ENCODE measurements at places on chromosomes 5 and 9.

GRCh38 chr9:104934691-104935500, 6.9 kb upstream of the ABCA1 start:
- DNase-seq, result no peak

GRCh38 chr5:73387601-73388305, 60.8 kb downstream of the FOXD1 start:
- no peak for DNase-seq

- DNase-seq, result no peak
Observed at GRCh38 chr9:74901001-74901400, 13.3 kb upstream of the TRPM6 start.

DNA sequence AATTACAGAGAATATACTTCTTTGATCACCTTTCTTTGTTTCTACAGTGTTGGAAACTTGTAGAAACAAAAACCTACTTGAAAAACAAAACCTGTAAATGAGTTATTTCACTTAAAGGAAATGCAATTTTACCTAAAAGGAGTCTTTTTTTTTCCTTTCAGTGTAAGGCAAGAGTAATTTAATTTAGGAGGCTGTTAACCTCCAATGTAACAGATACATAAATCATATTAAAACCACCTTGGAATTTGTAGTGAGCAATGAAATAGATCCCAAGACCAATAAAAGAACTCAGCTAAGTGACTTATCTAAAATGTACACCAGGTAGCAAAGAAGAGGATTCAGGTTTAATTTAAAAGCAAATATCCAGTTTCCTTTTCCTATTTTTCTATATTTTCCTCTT, 524.8 kb downstream of the CSNK1G3 start:
- DNase-seq, result no peak

DNA sequence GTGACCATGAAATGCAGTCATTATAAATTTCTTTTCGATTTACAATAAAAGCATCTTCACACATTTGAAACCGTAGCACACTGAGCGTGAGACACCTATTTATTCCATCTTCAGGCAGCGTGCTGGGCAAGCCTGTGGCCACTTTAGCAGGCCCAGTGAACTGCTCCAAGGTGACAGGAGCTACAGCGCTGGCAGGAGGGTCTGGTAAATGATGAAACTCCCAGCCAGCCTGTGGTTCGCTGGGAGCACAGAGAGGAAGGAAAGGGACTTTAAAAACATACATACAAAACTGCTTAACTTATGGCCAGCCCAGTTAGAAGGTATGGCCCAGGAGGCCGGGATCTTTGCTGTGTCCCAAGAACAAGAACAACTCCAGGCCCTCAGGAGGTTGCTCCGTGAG, 5.1 kb downstream of the RAPGEF1 start:
- DNase-seq, result no peak

DNA sequence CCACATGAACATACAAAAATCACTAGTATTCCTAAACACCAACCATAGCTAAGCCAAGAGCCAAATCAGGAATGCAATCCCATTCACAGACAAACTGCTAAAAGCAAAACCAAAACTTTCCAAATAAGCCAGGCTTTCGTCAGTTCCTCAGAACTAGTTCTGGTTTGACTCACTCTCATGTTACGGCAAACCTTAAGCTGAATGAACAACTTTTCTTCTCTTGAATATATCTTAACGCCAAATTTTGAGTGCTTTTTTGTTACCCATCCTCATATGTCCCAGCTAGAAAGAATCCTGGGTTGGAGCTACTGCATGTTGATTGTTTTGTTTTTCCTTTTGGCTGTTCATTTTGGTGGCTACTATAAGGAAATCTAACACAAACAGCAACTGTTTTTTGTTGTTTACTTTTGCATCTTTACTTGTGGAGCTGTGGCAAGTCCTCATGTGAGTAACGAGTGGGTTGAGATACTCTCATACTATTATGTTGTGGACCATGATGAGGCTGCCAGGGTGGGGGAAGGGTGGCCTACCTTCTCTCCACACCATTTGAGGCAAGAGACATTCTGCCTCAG, at the start of gene PDCD1LG2:
TSS of gene PDCD1LG2 (plus strand) at position 172 of the 572 bp plus-strand sequence. CDS start 12,016 bp downstream, outside the sequence.
- no peak for DNase-seq

DNA sequence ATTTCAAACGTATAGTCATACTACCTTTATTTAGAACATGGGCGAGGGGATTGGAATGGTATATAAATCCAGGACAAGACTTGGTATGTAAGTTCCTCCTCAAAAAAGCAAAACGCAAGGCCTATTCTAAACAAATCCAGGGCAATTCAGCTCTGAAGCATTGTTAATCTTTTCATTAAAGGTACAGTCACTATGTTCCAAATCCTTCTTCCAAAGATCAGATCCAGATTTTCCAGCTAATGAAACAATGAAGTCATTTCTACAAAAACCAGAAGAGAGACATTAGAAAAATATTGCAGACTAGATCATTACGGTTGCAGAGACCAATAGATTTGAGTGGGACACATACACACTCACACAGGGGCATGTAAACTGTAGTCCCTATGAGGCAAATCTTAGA, 116.1 kb upstream of the BNC2 start:
- no peak for DNase-seq

DNA sequence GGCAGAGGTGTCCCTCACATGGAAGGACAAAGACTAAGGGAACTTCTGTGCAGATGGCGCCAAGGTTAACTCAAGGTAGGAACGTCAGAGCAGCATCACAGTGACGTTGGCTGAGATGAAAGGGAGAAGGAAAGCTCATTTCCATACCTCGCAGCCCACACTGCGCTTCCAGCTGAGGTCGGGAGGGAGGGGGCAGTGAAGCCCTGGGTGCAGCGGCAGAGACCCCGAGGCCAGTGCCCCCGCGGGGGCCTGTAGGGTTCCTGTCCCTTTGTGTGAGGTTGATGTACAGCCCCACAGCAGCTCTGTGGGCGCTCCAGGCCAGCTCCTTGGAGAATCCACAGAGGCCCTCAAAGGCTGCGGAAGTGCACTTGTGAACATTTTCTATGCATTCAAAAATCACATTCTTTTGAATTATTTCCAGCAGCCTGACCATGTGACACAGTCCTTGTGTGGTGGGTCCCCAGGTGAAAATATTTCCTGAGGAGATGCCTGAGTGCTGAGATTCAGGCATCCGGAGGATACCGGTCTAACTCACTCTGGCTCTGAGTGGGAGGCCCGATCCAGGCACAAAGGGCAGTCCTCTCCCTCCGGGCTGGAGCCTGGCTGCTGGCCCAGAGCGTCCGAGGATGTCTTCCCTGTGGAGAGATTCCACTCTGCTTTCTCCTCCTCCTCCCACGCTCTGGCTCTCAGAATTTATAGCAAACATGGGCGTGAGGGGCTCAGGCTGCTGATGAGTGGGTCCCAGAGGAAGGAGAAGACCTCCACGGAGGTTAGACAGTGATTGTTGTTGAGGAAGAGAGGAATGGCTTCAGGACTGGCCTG, 150.7 kb downstream of the ICE1 start:
- no peak for DNase-seq

- no peak for DNase-seq
Observed at GRCh38 chr5:147831465-147831864, at the start of gene SPINK1. Gene SPINK1, minus strand, starts transcription at chr5:147831671. Its CDS starts 94 bp downstream, at chr5:147831577.

DNA sequence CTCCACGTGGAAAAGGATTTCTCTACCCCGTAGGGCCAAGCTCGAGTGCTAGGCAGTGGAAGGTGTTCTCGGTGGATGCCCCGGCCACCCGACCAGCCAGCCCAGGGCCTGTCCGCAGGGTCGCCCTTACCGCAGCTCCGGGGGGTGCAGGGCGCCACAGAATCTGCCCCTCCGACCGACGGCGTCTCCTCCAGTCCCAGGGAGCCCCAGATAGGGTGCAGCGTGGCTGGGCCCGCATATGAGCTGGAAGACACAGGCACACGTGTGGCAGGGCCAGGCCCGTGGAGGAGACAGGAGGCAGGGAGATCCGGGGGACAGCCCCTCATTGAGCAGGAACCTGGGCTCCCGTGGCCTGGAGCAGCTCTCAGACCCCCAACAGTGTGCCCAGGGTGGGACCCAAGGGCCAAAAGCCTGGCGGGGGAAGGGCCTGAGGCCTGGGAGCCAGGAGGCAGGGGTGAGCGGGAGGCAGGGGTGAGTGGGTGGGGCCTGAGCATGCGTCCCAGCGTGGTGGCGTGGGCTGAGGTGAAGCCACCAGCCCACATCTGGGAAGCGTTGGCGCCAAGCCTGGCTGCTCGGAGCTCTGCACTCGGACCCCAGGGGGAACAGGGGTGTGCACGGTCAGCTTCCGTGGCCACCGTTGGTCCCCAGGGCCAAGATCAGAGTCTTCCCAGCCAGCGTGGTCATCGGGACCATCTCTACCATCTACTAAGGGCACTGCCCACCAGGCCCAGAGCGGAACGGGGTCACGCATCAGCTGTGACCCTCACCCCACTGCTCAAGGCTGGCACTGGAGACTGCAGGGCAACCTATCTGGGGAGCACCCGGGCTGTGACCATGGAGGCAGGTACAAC, 22.2 kb downstream of the CCDC187 start:
- no peak for DNase-seq

GRCh38 chr9:135562235-135562745, 734 bp downstream of the PAEP start:
- no peak for DNase-seq

GRCh38 chr5:87649455-87649854, 236.7 kb upstream of the CCNH start:
- DNase-seq, result no peak

DNA sequence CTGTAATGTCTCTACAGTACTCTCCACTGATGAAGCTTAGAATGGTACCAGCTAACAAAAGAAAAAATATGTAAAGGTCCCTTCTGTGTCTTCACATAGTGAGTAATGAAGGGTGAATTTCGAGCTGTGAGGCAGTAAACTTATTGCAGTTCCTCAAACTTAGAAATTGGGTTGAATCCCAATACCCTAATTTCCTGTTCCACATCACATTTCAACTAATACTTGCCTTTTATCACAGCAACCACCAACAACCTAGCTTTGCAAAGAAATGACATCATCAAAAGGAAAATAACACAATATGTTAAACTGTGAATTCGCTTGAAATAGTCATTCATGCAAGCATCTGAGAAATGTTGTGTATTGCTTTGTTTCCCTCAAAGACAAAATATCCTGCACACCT, 9.4 kb upstream of the TNFAIP8 start:
- DNase-seq, result no peak

DNA sequence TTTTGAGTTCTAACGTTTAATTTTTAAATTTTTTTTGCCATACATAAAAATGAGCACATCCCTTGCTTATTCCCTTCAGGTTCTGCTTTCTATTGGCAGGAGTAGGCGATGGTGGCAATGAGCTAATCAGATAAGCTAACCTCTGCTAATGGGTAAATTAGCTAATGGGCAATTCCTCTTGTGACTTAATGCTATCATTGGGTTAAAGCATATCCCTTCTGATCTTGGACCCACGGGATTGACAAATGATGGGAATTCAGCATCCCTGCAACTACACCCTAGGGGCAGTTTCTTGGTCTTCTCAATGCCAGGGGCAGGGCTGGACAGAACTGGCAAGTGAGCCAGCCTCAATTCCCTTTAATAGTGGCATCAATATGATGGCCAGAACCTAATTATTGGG, 70.2 kb upstream of the IL12B start:
- DNase-seq, result no peak

- no peak for DNase-seq
Observed at GRCh38 chr9:89701221-89701798, 96.5 kb downstream of the GADD45G start.

DNA sequence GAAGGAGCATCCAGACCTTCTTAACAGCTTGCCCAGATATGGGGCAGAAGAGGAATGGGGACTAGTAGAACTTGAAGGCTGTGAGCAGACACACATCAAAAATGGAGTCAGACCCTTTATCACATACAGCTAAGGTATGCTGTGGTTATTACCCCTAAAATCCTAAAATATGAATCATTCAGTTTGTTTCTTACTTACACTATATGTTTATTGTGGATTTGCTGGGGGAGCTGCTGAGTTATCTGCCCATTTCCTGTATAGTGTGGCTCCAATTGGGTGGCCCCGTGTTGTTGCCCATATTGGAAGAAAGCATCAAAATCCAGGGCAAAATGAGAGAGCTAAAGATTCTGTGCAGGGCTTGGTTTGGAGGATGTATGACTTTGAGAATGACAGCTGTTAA, 56.9 kb downstream of the AP3S1 start:
- no peak for DNase-seq

GRCh38 chr9:116365056-116365471, 211.5 kb downstream of the PAPPA start:
- peak; percentile 41 for DNase-seq

- DNase-seq, result no peak
Observed at GRCh38 chr5:142295084-142295758, 29.6 kb downstream of the SPRY4 start.

DNA sequence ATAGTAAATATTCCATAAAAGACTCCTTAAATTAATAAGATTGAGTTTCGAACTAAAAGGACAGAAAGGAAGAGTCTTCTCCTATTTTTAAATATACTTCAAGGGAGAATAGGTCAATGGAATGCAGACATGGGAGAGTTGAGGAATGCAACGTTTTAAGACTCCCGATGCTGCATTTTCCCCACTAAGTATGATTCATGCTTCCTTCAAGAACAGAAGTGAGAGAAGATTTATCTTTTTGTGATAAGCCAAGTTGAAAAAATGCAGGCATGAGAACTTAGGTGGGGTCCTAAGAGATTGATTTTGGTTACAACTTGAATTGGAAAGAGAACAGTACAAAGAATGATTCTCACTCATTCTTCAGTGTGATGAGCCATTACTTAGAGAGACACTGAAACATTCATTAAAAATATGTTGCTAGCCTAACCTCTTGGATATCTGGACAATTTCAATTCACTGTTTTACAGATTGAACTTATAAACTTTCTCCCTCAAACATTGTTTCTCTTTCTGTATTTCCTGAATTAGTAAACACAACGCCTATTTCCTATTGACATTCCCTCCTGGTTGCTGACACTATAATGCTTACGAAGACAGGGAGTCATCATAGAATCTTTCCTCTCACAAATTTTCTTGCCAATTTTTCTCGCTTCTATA, 1666.1 kb upstream of the WWC1 start:
- DNase-seq, result no peak

DNA sequence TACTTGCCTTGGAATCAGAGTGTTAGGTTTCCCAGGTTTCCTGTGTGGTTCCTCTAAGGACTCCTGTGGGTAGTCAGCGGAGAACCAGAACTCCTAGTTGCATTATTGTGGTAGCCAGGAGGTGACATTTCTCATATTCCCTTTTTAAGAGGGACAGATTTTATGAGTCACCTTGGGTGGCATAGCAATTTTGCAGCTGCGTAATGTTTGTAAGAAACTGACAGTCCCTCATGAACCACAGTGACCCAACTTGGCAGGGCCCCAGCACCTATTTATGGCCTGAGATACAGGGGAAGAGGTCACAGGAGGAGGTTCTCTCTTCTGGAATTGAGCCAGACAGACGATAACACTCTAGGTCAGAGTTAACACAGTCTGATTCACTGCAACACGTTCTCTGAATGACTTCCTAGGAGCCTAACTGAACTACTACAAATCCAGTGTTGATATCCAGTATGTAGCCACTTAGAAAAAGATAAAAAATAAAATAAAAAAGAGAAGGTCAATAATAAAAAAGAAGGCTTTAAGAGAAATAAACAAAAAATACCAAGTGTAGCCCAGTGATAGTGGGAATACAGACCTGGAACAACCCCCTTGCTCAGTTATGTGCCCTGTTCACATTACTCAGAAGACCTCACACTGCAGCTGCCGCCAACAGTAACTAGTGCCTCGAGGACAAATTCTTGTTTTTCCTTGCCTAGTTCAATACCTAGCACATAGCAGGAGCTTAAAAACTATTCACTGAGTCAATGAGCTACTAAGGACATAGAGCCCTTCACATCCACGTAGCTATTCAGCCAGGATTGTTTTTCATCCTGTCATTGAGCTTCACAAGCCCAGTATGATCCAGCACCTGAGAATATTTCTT, 50.7 kb upstream of the VLDLR start:
- peak; percentile 36 for DNase-seq

GRCh38 chr9:21967702-21968101, 26.5 kb downstream of the CDKN2A start:
- no peak for DNase-seq

- DNase-seq, result no peak
Observed at GRCh38 chr5:123530728-123531127, 18.8 kb downstream of the CSNK1G3 start.
